Anterior cingulate cortex (tissue), 58 donors: ENCODE measurements at places on chromosomes 7 and 10.

GRCh38 chr10:18144928-18145327, 4.7 kb downstream of the CACNB2 start:
- no peak for DNase-seq

- DNase-seq: no peak
These were observed 133.5 kb downstream of the MTPAP start for GRCh38 chr10:30215623-30216022.

DNA sequence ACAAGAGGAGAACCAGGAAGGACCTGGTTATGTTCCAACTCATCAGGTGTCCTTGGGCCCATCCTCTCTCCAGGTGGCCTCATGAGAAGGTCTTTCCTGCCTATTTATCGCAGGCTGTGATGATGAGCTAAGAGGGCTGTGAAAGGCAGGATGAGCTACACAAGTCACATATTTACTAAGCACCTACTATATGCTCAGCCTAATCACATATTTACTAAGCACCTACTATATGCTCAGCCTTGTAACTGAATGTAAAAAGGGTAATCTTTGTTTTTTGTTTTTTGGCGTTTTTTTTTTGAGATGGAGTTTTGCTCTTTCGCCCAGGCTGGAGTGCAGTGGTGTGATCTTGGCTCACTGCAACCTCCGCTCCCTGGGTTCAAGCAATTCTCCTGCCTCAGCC, 44.2 kb upstream of the NPFFR1 start:
- no peak for DNase-seq

DNA sequence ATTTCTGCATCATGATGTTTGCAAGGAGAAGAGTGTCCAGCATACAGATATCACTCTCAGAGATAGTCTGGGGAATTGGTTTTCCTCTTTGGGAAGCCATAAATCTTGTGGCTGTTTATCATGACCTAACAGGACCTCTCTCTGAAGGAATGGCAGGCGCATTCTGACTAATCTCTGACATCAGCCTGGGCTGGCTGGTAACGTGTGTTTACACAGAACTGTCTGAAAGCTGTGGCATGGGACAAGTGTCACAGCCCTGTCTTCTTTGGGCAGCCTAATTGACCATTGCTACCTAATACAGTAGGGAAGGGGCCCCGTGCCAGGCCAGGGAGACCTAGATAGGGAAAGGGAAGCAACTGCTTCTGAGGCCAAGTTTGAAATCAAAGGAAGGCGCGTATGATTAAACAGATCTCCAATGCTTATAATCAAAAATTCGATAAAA, 73.9 kb upstream of the CABCOCO1 start:
- no peak for DNase-seq

- DNase-seq: no peak
These were observed 281.7 kb downstream of the PHTF2 start for GRCh38 chr7:78080241-78080640.

DNA sequence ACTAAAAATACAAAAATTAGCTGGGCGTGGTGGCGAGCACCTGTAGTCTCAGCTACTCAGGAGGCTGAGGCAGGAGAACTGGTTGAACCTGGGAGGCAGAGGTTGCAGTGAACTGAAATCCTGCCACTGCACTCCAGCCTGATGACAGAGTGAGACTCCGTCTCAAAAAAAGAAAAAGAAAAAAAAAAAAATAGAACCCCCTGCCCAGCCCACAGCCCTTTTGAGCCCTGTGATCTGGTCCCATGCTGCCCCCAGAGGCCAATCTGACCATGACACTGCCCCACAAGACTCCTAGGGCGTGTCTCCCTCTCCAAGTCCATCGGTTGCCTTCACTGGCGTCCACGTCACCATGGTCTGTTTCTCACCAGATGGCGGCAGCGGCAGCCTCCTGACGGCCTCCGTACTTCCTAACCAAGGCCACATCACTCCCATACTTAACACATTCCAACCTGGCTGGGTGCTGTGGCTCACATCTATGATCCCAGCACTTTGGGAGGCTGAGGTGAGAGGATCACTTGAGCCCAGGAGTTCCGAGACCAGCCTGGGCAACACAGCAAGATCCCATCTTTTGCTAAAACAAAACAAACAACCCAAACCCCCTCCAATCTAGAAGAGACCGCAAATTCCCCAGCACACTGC, 18.0 kb downstream of the STX1A start:
- DNase-seq: no peak

DNA sequence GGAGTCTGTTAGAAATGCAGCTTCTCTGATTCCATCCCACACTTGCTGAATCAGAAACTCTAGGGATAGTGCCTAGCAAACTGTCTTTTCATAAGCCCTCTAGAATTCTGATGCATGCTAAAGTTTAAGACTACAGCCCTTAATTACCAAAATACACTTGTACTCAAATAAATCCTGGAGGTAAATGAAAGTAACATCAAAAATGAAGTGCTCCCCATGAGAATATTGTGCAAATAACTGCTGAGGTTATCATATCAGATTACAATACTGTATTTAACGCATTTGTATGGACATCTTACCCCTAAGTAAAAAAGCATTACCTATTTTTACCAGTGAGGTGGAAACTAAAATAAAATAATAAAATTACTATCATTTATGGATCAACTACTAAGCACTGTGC, 104.7 kb downstream of the CHCHD3 start:
- no peak for DNase-seq

DNA sequence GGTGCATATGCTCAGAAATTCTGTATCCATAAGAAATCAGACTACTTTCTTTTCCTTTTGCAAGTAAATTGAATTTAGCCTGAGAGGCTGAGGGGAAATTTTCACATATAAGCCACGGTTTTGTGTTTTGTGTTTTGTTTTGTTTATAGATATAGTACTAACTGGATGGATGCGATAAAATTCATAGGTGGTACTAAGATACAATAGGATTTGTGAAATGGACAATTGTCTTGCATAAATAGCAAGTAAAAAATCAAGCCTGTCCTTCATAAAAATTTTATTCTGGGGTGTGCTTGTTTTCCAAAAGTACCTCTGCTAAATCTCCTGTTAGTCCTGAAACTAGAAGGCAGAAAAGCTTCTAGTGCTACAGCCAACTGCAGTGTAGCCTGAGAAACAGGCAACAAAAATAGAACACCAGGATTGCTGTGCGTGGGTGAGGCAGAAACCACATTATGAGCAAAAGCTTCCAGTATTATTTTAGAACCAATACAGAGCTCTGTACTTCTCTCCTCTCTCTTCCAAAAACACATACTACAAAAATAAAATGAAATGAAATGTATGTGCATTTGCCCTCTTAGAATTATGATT, 634 bp upstream of the HDAC9 start:
- DNase-seq: no peak

- no peak for DNase-seq
These were observed 93.6 kb upstream of the PRR15 start for GRCh38 chr7:29469976-29470557.

DNA sequence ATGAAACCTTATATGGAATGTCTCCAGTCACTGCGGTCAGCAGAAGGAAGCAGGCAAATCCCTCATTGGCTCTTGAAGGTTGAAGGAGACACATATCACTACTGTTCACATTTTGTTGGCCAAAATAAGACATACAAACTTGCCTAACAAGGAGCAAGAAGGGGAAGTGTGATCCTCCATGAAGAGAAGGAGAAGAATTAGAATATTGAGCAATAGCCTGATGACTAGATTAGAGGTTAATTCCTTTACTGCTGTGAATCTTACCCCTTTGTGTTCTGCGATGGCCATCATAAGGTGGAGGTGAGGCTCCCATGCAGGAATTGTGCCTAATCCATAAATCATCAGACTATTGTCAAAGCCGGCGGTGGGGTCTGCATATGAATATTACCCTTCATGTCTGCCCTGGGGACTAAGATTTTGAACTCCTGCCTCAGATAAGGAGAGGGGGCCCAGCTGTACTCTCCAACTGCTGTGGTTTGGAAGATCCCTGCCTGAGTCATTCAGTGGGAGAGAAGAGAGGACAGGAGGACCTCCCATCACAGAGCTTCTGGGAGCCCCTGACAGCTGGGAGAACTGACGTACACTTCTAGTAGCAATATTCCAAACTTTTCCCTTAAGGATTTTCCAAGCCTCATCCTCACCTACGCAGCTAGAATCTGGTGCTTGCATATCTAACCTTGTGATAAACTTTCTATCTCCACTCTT, 398.5 kb downstream of the REEP3 start:
- DNase-seq: no peak

- no peak for DNase-seq
These were observed 36.9 kb downstream of the CAPZA2 start for GRCh38 chr7:116899308-116899707.

- no peak for DNase-seq
These were observed at the start of gene MNX1 for GRCh38 chr7:157010588-157011332. TSS of gene MNX1 (minus strand) at chr7:157010663. CDS start at chr7:157010350, 313 bp downstream.

- no peak for DNase-seq
These were observed 54.8 kb upstream of the CALD1 start for GRCh38 chr7:134724606-134725005.

DNA sequence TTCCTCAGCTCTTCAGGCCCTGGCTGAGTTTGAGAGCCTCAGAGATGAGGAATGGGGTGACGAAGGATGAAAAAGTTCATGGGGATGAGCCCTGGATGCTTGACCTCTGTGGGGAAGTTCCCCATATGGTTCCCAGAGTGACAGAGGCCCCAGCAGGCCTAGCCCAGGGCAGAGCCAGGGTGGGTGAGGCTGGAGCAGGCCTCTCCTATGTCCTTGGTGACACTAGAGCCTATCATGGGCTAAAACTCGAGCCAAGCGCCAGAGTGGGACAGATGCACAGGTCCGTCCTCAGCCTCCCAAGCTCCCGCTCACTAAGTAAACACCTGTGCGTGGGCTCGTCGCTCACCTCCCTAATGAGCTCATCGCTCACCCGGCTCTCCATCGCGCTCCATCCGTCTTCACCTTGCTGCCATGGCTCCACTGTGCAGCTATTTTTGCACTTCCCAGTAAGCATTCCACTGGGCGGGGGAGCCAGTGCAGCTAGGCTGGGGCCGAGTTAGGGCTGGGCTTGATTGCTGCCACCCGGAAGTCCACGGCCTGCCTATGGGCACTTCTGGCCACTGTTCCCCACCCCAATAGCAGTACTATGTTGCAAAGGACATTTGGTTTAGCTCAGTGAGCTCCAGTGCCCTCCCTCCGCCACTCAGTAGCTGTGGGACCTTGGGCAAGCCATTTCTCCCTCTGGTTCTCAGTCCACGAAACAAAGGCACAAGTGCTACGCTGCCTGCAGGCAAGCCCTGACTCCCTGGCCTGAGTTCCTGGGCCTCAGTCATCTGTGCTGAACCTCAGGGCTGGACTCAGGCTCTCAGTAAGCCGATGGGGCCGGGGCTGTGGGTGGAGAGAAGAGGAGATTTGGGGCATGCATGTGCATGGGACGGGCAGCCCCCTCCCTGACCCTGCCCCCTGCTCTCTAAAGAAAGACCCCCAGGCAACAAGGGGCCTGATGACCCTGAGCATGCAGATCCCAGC, 117.3 kb upstream of the PCBD1 start:
- no peak for DNase-seq

- no peak for DNase-seq
These were observed 230.5 kb downstream of the FANK1 start for GRCh38 chr10:126126866-126127265.

- no peak for DNase-seq
These were observed 66.4 kb upstream of the IFRD1 start for GRCh38 chr7:112383671-112384417.

DNA sequence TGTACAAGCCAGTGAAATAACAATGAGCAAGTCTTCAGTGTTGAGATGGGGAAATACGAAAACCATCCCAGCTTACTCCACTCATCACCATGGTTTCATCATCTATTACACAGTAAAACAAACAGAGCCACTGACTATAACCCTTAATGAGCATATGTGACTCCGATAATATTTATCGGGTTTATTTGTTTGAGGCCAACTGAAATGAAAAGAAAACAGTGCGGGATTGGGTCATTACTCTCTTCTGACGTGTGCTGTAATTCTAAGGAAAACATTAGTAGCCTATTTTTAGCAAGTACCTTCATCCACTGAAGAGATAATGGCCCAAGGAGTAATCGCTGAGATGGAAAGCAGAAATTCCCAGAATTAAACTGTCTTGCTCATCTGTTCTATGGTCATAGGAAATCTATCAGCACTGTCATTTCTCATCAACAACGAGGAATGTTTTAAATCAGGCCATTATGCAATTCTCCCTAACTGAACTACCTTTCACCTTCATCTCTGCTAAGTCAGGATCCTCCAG, 716.5 kb downstream of the INHBA start:
- no peak for DNase-seq

DNA sequence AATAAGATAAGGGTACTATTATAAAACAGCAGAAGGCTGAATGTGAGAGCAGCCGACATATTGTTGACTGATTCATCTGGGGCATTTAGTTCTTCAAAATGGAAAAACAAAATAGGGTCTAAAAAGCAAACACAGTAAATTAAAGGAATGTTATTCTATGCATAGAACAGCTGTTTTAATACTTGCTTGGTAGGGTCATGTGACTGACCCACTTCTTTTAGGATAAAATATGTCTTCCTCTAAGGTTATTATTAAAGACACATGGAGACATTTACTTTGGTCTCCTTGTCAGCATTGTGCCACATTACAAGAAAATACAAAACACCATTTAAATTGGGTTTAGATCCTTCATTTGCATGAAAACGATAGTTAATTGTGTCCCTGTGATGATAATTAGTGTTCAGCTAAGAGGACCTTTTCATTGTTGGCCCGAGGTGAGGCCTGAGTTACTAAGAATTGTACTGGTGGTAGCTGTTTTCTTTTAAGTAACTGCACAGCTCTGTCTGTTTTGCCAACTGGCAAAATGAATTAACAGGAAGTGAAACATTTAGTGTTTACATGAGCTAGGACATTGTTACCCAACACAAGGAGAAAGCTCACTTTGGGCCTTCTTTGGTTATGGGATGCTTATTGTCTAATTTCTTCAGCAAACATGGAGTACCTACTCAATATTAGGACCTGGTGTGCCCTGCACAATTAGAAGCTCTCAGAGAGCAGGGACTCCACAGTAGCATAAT, 764.4 kb downstream of the LRMDA start:
- no peak for DNase-seq

DNA sequence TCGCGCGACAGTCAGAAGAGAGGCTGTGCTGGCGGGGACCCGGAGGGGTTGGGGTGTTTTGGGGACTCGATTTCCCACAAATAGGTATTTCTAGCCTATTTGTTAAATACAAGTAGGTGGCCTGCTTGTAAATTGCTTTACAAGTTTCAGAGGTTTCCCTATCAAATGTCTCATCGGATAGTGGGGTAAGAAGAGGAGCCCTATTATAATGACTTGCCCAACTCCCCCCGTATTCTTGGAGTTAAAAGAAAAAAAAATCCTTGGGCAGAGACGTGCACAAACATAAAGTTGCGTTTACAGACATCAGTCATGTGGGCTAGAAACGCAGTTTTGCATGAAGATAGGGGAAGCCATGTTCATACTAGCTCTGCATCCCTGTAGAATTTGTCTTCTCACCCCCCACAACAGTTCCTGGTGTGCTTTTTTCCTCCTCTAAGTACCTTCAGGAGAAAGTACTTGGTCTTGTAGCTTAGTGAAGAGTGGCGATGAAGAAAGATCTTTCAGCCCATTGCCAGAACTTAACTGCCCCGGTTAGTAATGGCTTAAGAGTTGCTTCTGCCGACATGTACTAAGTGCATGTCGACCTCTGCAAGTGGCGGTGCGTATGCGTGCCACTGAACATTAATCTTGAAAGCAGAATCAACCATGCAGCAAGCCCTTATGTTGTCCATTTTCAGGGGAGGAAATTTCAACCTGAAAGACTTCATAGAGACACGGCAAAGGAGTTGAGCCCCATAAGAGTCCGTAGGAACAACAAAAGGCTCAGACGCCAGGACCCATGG, 832 bp upstream of the TIAL1 start:
- DNase-seq: no peak
